Activated naive CD4-positive, alpha-beta T cell treated with anti-CD3 and anti-CD28 coated beads, Interleukin-2, amount 50 U/mL, for 72 hours (primary cell): ENCODE measurements at places on chromosomes 6 and 20.

GRCh38 chr20:58855506-58856389 lies 3.2 kb downstream of the GNAS start:
- DNase-seq, result no peak

DNA sequence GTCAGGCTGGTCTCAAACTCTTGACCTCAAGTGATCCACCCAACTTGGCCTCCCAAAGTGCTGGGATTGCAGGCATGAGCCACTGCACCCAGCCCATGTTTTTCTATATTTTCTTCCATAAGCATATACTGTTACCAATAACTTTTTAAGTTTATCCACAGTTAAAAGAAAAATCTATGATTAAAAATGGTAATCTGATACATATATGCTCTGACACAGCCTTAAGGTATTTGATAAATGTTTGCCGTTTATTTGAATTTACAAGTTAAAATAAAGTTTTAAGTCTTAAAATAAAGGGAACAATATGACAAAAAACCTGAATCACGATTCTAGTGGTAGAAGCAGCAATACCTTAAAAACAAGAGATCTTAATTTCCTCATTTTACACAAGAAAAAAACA lies 5.2 kb downstream of the STK38 start:
- no peak for DNase-seq

DNA sequence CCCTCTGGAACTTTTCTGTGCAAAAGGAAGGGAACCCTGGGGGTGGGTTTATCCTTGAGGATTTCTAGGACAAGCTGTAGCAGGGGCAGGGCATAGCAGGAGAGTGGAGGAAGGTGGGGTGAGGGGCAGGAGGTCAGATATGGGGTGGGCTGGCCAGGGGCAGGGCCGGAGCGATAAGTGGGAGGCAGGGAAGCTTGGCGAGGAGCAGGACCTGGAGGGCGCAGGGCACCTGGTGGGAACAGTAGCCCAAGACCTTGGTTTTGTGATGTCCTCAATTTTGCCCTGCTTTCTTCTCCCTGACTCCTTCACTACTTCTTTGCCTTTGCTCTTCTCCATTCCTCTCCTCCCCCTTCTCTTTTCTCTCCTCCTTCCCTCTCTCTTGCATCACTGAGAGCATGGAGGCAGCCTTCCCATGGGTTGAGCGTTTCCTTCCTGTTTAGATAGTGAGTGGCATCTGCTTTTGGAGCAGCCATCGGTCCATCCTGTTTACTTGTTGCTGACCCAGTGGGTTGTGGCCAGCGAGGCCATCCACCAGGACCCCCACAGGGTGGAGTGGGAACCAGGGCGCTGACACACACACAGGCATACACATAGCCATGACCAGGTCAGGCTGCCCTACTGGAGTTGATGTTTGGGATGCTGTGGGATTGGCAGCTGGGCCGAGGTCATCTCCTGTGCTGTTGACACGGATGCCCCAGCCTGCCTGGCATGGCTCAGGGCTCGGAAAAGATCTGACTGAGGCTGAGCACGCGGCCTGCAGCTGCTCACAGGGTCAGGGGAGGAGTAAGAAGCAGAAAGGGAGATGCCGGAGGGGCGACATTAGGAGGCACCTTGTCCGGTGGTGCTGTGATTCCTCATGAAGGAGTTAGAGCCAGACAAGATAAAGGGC lies 121.0 kb upstream of the RNF24 start:
- no peak for DNase-seq

DNA sequence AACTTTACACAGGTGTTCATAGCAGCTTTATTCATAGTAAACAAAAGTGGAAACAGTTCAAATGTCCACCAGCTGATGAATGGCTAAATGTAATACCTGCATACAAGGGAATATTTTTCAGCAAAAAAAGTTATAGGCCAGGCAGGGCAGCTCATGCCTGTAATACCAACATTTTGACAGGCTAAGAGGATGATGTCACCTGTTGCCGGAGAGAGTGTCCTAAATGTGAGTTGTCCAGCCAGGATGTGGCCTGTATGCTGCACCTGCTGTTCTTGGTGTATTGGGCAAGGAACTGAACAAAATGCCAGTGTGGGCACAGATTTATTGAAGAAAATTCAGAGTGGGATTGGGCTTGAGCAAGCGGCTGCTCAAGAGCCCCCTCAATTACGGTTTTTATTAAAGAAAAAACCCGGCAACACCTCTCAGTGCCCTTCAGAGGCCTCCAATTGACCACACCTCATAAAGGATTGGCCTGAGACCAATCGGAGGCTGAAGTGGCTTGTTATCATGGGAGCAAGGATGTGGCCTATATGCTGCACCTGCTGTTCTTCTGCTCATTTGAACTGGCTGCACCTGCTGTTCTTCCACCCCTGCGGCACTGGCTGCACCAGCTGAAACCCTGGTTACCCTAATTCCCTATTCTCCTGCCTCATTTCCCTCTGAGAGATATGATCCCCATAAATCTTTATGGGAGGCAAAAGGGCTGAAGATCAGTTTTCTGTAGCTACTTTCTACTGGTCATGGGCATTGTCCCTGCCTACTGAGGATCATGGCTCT lies 164.3 kb upstream of the PROKR2 start:
- DNase-seq, result no peak

DNA sequence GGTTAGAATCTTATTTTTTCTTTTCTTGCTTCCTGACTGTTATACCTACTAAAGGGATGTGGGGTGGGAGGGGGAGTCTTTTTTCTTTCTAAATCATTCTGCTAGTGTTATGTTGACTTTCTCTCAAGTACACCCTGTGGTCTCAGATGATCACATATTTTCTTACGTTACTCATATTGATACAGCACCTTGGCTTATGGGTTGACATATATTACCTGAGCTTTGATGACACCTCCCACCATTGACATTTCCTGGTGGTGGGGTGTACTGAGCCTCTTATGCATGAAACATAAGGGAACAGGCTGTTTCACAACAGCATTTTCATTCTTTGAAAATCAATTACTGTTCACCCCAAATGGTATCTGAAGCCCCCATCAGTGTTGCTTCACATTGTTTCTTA lies 169.8 kb downstream of the MMS22L start:
- peak; percentile 42 for DNase-seq
